ENCODE measurements at places on chromosomes 7 and 10. TPM values are rescaled to one million over a fixed set of nuclear protein-coding genes. Genes with fewer than 3 reads are reported as not detected.

The WDFY4 gene
- polyA plus RNA-seq: not detected

GRCh38 chr10:133239990-133240389 lies 2.3 kb downstream of the VENTX start:
- no peak for DNase-seq

- no peak for DNase-seq
Observed at GRCh38 chr10:62817121-62817765, 1.1 kb upstream of the EGR2 start.

The GSDME gene
- polyA plus RNA-seq: 47.2 TPM

DNA sequence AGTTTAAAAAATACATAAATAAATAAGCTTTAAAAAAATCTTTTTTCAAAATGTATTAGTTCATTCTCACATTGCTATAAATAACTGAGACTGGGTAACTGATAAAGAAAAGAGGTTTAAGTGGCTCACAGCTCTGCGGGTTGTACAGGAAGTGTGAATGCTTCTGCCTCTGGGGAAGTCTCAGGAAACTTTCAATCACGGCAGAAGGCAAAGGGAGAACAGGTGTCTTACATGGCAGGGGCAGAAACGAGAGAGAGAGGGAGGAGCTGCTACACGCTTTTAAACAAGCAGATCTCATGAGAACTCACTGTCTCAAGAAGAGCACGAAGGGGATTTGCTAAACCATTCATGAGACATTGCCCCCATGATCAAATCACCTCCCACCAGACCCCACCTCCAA lies 114.6 kb downstream of the DNAJC1 start:
- DNase-seq: no peak

GRCh38 chr10:122949296-122949695 lies 4.7 kb downstream of the C10orf88 start:
- DNase-seq: no peak

DNA sequence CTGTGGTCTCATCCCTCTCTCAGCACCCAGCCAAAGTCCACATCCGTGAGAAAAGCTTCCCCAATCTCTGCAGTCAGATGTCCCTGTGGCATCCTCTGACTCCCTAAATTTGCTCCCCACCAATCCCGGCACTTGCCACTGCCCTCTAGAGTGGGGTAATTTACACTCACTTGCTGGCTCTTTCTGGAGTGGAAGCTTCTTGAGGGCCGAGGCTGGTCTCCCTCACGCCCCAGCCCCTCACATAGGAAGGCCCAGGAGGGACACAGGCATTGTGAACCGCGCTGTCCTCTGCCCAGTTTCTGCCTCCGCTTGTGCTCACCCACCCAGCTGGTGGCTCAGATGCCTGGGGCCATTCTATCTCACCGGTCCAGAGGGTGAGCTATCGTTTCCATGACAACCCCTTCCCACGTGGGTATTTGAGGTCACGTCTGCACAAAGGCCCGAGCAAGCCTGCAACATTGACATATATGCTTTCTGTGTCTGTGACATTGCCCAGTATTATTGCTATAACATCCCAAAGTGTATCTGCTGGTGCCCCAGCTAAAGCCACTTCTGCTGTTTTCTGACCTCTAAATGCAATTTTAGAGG lies 97.3 kb upstream of the CTBP2 start:
- no peak for DNase-seq

The UBE2D1 gene
- polyA plus RNA-seq: 7.7 TPM

The GIMAP7 gene
- not detected for polyA plus RNA-seq

DNA sequence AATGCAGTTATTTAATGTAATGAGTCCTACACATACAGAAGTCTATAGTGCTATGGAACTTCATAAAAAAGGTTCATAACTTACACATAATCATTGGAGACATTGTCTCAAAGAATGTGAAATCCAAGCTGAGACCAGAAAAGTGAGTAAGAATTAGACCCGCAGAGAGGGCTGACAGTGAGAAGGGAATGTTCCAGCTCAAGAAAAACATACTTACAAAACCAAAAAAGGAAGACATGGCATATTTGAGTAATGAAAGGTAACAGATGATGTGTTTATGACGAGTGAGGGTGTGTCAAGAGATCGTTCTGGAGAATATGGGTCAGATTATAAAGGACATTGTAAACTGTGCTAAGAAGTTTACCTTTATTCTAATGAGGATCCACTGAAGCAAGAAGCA lies 566.5 kb downstream of the ATRNL1 start:
- DNase-seq: no peak

- DNase-seq: no peak
Observed at GRCh38 chr7:123023126-123023525, 27.6 kb upstream of the TAS2R16 start.

GRCh38 chr10:29533696-29534285 lies 101.0 kb downstream of the SVIL start:
- DNase-seq: no peak

- no peak for DNase-seq
Observed at GRCh38 chr10:89352802-89353201, 25.0 kb downstream of the IFIT3 start.

DNA sequence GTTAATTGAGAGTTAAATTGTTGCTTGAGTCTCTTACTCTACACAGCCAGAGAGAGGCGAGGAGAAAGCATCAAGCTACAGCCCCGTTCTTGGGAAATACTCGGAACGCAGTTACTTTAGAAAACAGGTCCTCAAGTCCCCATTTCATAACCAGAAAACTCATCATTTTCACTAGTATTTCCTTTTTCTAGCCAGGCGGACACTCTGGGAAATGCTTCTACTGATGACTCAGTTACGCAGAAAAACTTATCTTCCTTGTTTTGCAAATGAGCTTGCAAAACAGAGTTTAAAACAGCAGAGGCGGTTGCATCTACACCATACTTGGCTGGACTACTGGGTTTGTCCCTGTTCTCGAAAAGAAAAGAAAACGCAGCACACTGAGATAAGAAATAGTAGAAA lies 111.4 kb upstream of the FGFR2 start:
- no peak for DNase-seq

DNA sequence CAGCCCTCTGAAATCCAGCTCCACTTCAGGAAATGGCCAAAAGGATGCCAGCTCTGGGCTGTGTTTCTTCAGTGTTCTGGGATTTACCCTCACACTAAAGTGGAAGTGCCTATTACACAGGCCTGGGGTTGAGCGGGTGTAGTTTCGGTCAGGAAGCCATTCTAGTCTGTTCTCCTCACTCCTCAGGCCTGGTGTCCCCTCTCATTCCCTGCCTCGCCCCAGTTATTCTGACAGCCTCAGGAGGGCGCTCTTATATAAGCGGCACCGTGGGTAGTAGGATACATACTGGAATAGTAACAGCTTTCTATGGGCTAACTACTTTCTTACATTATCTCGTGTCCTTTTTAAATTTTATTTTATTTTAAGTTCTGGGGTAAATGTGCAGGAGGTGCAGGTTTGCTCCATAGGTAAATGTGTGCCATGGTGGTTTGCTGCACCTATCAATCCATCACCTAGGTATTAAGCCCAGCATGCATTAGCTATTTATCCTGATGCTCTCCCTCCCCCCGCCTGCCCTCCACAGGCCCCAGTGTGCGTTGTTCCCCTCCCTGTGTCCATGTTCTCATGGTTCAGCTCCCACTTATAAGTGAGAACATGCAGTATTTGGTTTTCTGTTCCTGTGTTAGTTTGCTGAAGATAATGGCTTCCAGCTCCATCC lies 12.2 kb upstream of the LGI1 start:
- no peak for DNase-seq

- DNase-seq: no peak
Observed at GRCh38 chr7:48094861-48095293, 5.8 kb downstream of the UPP1 start.

The NKX2-3 gene
- polyA plus RNA-seq: not detected

DNA sequence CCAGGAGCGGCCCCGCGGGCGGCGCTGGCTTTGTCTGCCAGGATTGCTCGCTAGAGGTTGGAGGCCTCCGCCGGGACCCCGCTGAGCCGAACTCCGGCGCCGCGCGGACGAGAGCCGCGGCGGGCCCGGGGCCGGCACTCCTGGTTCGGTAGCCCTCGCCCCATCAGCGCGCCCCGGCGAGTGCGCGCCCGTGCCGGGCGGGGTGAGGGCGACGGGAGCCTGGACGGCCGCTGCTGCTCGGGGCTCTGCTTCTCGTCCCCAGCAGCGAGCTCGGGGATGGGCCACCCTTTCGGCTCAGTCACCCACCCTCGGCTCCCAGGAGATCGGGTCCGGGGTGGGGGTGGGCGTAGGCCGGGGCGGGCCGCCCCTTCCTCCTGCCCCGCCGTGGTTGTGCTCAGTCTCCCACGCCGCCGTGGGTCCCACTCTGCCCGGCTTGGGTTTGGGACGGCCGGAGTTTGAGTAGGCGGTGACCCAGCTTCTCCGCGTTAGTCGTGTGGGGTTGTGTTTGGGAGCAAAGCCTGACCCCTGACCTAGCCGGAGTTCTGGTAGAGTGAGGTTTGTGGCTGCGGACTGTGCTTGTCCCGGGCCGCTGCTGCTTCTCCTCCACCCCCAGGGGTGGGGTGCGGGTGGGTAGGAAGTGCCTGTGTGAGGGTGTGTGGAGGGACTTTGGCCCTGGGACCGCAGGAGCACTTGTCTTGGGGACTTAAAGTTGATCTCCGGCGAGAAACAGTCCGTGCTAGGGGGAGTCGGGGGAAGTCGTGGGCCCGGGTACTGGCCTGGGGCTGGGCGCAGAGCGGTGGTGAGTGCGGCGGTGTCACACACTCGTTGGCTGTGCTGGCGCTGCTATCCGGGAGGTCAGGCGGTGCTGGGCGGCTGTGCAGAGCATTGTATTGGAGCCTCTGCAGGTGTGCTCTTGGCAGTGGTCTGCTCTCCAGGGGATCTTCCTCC lies 677 bp downstream of the TSPAN14 start:
- DNase-seq: no peak

GRCh38 chr7:156234192-156234591 lies 406.4 kb upstream of the RNF32 start:
- no peak for DNase-seq

The TUBGCP2 gene
- 55.8 TPM for polyA plus RNA-seq

The KLLN gene
- 0.42 TPM for polyA plus RNA-seq

- DNase-seq: no peak
Observed at GRCh38 chr7:100222445-100223132, 2.8 kb downstream of the PVRIG start.

The MCU gene
- polyA plus RNA-seq: 95.7 TPM

- DNase-seq: no peak
Observed at GRCh38 chr10:14836208-14836607, 1.6 kb downstream of the CDNF start.

The PLCE1 gene
- polyA plus RNA-seq: 3.7 TPM

DNA sequence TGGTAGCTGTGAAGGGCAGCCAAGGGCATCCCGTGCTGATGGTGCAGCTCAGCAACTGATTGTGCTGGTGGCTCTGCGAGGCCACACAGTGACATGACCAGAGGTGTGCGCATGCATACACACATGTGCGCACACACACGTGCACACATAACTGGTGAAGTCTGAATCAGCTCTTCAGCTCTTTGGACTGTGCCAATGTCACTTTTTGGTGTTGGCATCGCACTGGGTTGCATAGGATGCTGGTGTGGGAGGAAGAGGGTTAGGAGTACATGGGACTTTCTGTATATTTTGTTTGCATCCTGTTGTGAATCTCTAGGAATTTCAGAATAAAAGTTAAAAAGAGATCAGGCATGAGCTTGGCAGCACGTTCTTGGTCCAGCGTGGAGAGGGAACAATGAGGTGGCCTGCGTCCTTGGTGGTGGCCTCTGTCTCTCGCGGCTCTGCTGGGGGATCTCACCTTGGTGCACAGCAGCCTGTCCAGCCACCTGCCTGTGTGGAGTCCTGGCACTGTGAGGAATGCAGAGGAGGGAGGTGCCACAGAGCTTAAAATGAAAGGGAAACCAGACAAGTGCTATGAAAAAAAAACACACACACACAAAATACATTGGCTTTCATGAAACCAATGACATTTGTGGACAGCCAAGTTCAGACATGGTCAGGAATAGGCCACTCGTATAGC lies 124.0 kb downstream of the TRRAP start:
- DNase-seq: no peak

GRCh38 chr10:2618690-2619089 lies 448.7 kb upstream of the PFKP start:
- DNase-seq: no peak

The PNLIPRP2 gene
- not detected for polyA plus RNA-seq

The TMEM184A gene
- 0.38 TPM for polyA plus RNA-seq

DNA sequence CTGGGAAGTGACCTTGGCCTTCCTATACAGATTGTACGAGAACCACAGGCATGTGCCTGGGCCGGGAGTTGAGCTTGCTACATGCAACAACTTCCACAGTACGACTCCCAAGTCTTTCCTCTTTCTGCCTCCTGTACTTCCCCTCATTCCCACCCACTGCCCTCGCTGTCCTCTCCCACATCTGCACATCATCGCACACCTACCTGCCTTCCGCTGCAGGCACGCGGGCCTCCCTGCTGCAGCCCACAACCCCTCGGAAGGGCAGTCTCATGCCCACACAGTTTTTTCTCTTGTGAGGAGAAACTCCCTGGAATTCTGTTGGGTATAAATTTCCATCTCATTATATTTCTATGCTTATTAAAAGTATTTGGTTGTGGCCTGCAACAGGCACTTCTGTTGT lies 117.2 kb downstream of the ACTR3B start:
- no peak for DNase-seq

DNA sequence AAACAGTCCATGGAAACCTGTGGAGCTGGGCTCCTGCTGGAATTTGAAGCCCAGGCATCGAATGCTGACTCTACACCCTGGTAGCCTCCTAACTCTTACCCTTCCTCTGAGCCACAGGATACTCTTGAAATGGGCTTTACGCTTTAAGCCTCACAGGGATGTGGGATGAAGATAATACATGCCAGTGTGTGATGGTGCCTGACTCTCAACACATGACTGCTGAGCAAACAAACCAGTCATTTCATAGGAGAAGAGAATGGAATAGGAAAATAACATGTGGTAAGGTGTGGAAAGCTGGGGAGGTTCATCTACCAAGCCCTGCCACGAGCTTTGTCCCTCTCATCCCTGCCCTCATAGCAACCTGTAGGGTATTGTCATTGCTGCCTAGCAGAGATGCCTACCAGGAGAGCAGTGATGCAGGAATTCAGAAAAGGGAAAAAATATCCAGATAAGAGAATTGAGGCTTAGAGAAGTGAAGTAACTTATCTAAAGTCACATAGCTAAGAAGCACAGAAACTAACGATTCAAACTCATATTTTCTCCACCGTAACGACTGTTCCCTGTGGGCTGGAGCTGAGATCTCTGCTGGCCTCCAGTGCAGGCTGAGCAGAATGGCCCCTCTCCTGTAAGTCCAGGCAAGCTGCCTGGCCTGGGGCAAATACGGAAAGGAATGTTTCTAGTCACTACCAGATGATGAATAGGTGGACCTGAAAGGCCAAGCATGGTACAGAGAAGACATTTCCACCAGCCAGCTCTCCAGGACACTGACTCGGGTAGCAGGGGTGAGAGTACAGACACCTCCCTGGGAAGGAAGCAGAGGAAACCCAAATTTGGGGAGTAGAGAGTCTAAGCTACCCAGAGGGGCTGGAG lies 90.2 kb upstream of the DUSP5 start:
- no peak for DNase-seq

The GPR146 gene
- 4.5 TPM for polyA plus RNA-seq

- no peak for DNase-seq
Observed at GRCh38 chr7:16993543-16993942, 111.8 kb upstream of the AGR3 start.

GRCh38 chr10:129404091-129404490 lies 63.0 kb upstream of the MGMT start:
- DNase-seq: no peak

Measured in BJ (cell line).